Activated naive CD8-positive, alpha-beta T cell treated with anti-CD3 and anti-CD28 coated beads, Interleukin-2, amount 10 ng/mL, durations not matched to agents 7 days and 5 days (primary cell): ENCODE measurements at places on chromosomes 12 and 14. TPM values are rescaled to one million over a fixed set of nuclear protein-coding genes. Genes with fewer than 3 reads are reported as not detected.

GRCh38 chr14:61940666-61941420 lies 178.6 kb downstream of the SNAPC1 start:
- H3K27me3 ChIP-seq, result peaks cover 8% of the 10 kb centered on the region
- H3K36me3 ChIP-seq, result no peaks in the 10 kb centered on the region
- no peaks in the 10 kb centered on the region for H3K4me1 ChIP-seq
- DNase-seq, result no peak

- no peak overlapping the region for H3K27ac ChIP-seq
- H3K4me1 ChIP-seq, result peaks cover 47% of the 10 kb centered on the region
- DNase-seq, result no peak
- no peaks in the 10 kb centered on the region for H3K27me3 ChIP-seq
Measured at GRCh38 chr12:69241438-69242092, 2.2 kb downstream of the CPSF6 start.

DNA sequence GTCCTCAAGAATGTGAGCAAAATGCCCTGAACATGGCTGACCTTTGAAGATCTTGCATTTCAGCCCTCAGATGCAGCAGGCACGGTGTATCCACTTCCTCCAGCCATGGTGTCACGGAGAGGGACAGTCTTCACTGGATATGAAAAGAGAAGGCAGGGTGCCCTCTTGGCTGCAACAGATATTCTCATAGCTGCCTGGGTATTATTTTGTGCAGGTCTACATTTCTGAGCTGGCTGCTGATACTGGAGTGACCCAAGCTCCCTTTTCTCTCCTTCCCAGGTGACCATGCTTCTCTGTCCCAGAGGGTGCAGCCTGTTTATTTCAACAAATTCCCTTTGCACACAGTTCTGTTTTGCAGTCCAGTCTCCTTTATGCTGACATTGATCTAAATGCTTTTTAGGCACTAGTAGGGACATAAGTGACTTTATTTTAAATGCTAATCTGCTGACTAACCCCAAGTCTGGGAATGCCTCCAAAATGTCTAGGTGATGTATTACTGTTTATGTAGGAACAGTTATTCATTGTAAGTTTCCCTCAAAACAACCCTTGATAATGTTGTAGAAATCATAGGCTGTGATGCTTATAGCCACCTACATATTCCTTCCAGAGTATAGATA lies 17.4 kb upstream of the PYGL start:
- no peaks in the 10 kb centered on the region for H3K36me3 ChIP-seq
- no peak for DNase-seq
- no peak overlapping the region for H3K27ac ChIP-seq
- H3K4me1 ChIP-seq, result no peaks in the 10 kb centered on the region

- H3K27me3 ChIP-seq, result peaks cover 11% of the 10 kb centered on the region
- peak overlapping the region; percentile 81 for H3K4me3 ChIP-seq
- H3K36me3 ChIP-seq, result no peaks in the 10 kb centered on the region
- no peak for DNase-seq
Measured at GRCh38 chr12:52874573-52875435, 26.0 kb upstream of the KRT78 start.

GRCh38 chr12:105820429-105821125 lies 318.2 kb downstream of the NUAK1 start:
- peaks cover 10% of the 10 kb centered on the region for H3K27me3 ChIP-seq
- H3K27ac ChIP-seq, result no peak overlapping the region
- DNase-seq, result no peak
- no peaks in the 10 kb centered on the region for H3K36me3 ChIP-seq
- no peaks in the 10 kb centered on the region for H3K4me1 ChIP-seq

GRCh38 chr12:77940011-77940423 lies 109.3 kb downstream of the NAV3 start:
- no peaks in the 10 kb centered on the region for H3K27me3 ChIP-seq
- H3K4me3 ChIP-seq, result no peak overlapping the region
- DNase-seq, result no peak
- H3K4me1 ChIP-seq, result no peaks in the 10 kb centered on the region

GRCh38 chr14:73958591-73958990 lies 8.5 kb downstream of the COQ6 start:
- peaks cover 14% of the 10 kb centered on the region for H3K36me3 ChIP-seq
- no peak overlapping the region for H3K4me3 ChIP-seq
- H3K27ac ChIP-seq, result no peak overlapping the region
- DNase-seq, result no peak

DNA sequence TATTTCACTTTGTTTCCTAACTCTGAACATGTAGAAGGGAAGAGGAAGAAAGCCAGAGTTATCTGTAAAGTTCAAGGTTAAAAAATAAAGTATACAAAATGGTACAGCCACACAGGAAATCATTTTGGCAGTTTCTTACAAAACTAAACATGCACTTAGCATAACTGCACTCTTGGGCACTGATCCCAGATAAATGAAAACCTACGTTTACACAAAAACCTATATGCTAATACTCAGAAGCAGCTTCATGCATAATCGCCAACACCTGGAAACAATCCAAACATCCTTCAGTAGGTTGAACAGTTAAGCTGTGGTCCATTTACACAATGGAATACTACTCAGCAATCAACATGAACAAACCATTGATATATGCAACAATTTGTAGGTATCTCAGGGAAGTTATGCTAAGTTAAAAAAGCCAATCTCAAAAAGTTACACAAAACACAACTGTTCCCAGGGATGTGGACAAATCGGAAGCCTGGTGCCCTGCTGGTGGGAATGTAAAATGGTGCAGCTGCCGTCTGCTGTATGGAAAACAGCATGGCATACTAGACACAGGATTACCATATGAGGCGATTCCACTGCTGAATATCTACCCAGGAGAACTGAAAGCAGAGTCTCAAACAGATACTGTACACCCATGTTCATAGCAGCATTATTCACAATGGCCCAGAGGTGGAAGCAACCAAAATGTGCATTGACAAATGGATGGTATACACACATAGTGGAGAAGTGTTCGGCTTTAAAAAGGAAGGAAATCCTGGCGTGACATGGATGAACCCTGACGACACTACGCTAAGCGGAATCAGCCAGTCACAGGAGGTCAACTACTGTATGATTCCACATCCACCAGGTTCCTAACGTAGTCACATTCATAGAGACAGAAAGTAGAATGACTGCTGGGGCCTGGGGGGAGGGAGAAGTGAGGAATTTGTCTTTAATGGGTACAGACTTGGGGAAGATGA lies 37.7 kb downstream of the NRDE2 start:
- H3K36me3 ChIP-seq, result peaks cover 9% of the 10 kb centered on the region
- no peak overlapping the region for H3K4me3 ChIP-seq

- no peak for DNase-seq
- no peak overlapping the region for H3K4me3 ChIP-seq
- peaks cover 3% of the 10 kb centered on the region for H3K4me1 ChIP-seq
- H3K27ac ChIP-seq, result peak overlapping the region; percentile 18
Measured at GRCh38 chr14:95125221-95125620, 32.1 kb downstream of the DICER1 start.

DNA sequence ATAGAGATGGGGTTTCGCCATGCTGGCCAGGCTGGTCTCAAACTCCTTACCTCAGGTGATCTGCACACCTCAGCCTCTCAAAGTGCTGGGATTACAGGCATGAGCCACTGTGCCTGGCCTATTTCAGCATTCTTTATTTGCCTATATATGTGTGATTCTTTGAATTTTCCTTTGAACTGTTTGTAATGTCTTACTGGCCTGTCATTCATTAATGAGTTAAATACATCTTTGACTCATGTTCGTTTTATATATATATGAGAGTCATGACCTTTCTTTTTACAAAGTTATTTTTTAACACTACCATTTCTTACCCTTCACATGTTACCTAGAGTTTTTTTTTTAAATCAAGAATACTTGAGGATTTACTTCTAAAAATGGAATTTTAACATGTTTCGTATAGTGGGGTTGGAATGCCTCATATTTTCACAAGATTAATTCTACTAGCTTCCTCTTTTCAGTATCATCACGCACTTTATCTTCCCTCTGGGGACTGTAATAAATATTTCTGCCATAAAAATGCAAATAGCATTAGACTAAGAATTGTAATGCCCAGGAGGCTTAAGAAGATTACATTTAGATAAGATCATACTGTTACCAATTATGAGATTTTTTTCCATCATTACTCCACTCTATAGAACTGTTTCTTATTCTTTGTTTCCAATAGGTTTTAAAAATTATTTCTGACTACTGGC lies 66.7 kb downstream of the NTN4 start:
- H3K27ac ChIP-seq, result no peak overlapping the region
- H3K36me3 ChIP-seq, result no peaks in the 10 kb centered on the region
- H3K4me3 ChIP-seq, result no peak overlapping the region
- H3K4me1 ChIP-seq, result no peaks in the 10 kb centered on the region
- DNase-seq, result no peak
- peaks cover 15% of the 10 kb centered on the region for H3K27me3 ChIP-seq

- DNase-seq, result no peak
- no peak overlapping the region for H3K27ac ChIP-seq
- H3K27me3 ChIP-seq, result no peaks in the 10 kb centered on the region
- no peaks in the 10 kb centered on the region for H3K36me3 ChIP-seq
- no peak overlapping the region for H3K4me3 ChIP-seq
Measured at GRCh38 chr12:111785651-111786050, 18.9 kb downstream of the ALDH2 start.

DNA sequence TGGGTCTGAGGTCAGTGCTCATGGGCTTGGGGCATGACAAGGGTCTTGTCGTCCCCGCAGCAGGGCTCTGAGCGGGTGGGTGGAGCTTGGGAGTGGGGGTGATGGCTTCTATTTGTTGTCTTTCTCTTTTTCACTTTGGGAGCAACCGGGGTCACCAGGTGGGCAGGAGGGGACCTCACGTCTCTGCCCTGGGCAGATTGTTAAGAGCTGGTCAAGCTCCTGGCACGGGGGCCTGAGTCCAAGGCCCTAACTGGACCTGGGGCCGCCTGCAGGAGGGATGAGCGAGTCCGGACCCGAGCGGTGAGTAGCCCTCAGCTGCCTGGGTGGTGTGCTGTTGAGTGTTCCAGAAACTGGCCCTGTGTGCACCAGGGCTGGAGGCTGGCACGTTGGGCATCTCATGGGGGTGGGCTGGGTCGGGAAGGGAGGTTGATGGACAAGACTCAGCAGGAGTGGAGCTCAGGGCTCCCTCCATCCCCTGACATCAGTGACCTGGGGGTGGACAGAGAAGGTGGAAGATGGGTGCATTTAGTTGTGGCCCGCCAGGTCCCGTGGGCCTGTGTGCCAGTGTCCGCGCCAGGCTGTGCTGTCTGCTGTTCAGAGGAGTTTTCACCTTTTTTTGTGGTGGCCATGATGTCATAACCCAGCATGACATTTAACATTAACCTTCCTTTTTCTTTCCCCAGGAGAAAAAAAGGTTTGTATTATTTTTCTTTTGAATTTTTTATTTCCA lies 27.5 kb downstream of the RTL1 start:
- H3K27ac ChIP-seq, result no peak overlapping the region
- no peak for DNase-seq
- H3K4me1 ChIP-seq, result no peaks in the 10 kb centered on the region
- H3K27me3 ChIP-seq, result no peaks in the 10 kb centered on the region
- no peaks in the 10 kb centered on the region for H3K36me3 ChIP-seq
- H3K4me3 ChIP-seq, result no peak overlapping the region

DNA sequence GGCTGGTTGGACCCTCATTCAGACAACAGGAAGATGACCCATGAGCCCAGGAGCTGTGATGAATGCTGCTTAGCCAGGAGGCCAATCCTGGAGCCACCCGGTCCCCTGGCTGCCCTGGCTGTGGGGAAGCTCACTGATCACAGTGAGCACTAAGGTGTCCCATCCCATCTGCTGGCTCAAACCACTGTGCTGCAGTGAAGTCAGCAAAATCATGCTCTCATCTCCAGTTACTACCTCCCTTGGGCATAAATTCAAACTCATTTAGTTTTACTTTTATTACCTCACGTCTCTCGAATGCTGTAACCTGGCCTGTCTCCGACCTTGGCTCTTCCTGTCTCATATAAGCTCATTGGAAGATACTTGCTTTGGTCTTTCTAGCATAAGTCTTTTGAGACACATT lies 112.4 kb downstream of the APAF1 start:
- no peak overlapping the region for H3K27ac ChIP-seq
- no peak overlapping the region for H3K4me3 ChIP-seq
- H3K4me1 ChIP-seq, result no peaks in the 10 kb centered on the region
- no peak for DNase-seq

- peaks cover 7% of the 10 kb centered on the region for H3K36me3 ChIP-seq
- DNase-seq, result no peak
- no peak overlapping the region for H3K27ac ChIP-seq
Measured at GRCh38 chr14:68216079-68216478, 396.5 kb downstream of the RAD51B start.

DNA sequence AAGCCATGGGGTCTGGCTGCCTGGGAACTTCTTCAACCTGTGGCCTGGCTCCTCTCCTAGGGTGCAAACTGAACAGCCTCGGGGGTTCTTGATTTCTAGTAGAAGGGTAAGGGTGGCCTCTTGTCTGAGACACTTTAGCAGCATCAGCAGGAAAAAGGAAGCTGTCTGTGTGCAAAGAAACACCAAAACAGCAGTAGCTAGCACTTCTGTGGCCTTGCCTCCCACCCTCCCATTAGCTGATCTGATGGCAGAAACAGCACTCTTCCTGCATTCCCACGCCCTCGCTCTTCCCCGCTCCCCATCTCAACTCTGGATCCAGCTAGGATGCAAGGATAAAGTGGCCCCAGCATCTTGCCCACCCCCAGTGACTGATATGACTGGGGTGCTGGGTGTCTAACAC lies 20.7 kb downstream of the SLC7A8 start:
- peaks cover 5% of the 10 kb centered on the region for H3K27me3 ChIP-seq
- DNase-seq, result no peak
- peaks cover 11% of the 10 kb centered on the region for H3K4me1 ChIP-seq
- no peaks in the 10 kb centered on the region for H3K36me3 ChIP-seq

- no peaks in the 10 kb centered on the region for H3K4me1 ChIP-seq
- DNase-seq, result no peak
- no peak overlapping the region for H3K4me3 ChIP-seq
Measured at GRCh38 chr12:20404576-20405346, 36.4 kb downstream of the PDE3A start.

- no peak overlapping the region for H3K27ac ChIP-seq
- no peak overlapping the region for H3K4me3 ChIP-seq
- DNase-seq, result no peak
- no peaks in the 10 kb centered on the region for H3K36me3 ChIP-seq
- H3K4me1 ChIP-seq, result no peaks in the 10 kb centered on the region
Measured at GRCh38 chr12:130242506-130242905, 80.2 kb downstream of the FZD10 start.

RPGRIP1 gene
- total RNA-seq, result not detected

PTPN6 gene
- 370 TPM for total RNA-seq

WIF1 gene
- not detected for total RNA-seq

MAP3K9 gene
- 8.2 TPM for total RNA-seq

KLRC4 gene
- 37.8 TPM for total RNA-seq
